ENCODE measurements at places on chromosomes 16 and 17.

- no peak for DNase-seq
Measured at GRCh38 chr16:46859719-46860152, 24.4 kb upstream of the GPT2 start.

GRCh38 chr17:29972277-29972676 lies 30.8 kb downstream of the EFCAB5 start:
- no peak for DNase-seq

- DNase-seq, result peak; percentile 88
Measured at GRCh38 chr16:180681-181564, 664 bp downstream of the HBQ1 start.

DNA sequence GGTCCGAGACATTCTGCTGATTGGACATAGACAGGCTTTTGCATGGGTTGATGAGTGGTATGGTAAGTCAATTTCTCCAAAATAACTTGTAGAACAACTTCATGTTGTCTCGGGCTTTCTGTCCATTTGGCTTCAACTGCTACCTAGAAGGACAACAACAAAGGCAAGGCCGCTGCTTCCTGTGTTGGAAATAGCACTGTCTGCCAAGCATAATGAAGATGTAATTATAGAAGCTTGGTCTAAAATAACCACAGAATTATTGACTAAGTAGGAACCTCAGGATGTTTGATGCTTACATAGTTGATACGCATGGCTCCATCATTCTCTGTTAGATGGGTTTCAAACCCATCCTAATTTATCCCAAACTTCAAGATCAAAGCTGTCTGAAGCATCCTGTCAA lies 42.3 kb upstream of the NOL11 start:
- no peak for DNase-seq

GRCh38 chr17:78957128-78957527 lies 22.6 kb downstream of the LGALS3BP start:
- no peak for DNase-seq

DNA sequence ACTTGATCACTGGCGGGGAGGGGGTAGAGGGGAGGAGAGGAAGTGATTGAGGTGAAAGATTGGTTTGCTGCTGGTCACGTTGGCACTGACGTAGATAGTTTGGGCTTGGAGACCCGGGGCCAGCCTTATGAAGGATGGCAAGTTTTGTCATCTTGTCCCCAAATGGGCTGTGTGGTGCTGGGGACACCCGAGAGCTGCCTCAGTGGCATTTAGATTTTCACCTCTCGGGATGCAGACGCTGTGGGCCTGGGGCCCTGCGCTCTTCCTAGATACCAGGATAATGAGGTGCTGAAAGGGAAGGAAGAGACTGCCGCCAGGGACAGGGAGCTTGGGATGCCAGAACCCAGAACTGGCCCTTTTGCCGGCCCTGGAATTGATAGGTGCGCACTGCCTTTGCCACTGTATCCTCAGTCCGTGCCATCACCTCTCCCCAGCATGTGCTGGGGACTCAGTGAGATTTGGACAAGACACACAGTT lies 1.4 kb upstream of the SOCS3 start:
- DNase-seq, result no peak

GRCh38 chr17:42577140-42577531 lies 393 bp downstream of the PSMC3IP start:
- no peak for DNase-seq

DNA sequence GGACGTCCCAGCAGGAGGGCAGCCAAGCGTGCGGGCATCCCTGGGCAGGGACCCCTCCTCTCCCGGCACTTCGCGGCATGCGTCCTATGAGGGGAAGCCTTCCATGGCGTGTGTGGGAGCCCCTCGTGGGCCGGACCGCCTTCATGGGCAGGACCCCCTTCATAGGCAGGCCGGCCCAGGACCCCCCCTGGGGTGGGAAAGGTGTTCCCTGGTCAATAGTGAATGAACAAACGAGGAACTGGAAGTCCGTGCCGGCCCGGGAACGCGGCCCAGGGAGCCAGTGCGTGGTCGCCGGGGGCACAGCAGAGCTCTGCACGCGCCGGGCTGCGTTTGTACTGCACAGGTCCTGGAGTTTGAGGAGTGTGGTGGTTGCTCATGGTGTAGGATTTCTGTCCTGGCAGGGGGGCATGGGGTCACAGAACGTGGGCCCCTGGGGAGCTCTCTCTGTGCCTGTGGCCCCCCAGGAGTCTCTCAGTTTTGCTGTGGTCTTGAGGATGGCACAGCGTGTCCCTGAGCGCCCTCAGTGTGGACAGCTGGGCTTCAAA lies 13.9 kb downstream of the BAIAP2 start:
- no peak for DNase-seq

DNA sequence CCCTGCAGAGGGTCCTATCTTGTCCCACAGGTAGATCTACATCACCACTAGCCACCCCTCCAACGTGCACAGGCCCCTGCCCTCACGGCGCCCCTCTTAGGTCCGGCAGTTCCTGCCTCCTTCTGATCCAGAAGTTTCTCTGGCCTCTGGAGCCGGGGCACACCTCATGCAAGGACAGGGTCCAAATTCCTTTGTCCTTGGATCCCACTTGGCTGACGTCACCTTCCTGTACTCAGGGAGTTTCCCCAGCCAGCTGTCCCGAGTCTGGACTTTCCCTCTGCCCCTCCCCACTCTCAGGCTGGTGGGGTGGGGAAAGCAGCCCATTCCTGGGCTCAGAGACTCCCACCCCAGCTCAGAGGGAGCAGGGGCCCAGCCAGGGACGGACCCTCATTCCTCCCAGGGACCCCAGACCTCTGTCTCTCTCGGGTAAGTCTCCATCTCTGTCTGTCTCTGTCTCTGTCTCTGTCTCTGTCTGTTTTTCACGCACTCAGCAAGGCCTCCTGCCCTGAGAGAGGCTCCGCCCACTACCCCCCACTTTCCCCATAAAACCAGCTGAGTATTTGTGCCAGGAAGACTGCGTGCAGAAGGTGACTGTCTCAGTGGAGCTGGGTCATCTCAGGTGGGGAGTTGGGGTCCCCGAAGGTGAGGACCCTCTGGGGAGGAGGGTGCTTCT lies at the start of gene IL32:
IL32 (plus strand) TSS at position 572 of the 673 bp plus-strand sequence. CDS start 172 bp downstream, outside the sequence.
- no peak for DNase-seq

- DNase-seq, result no peak
Measured at GRCh38 chr17:45973099-45973780, 25.8 kb upstream of the STH start.

- no peak for DNase-seq
Measured at GRCh38 chr17:5553479-5553878, 30.8 kb downstream of the NLRP1 start.

GRCh38 chr17:82489851-82490511 lies 29.6 kb upstream of the FOXK2 start:
- no peak for DNase-seq

GRCh38 chr17:36934692-36935630 lies 2.3 kb upstream of the LHX1 start:
- DNase-seq, result no peak

GRCh38 chr17:6072611-6073010 lies 2.4 kb downstream of the WSCD1 start:
- no peak for DNase-seq

DNA sequence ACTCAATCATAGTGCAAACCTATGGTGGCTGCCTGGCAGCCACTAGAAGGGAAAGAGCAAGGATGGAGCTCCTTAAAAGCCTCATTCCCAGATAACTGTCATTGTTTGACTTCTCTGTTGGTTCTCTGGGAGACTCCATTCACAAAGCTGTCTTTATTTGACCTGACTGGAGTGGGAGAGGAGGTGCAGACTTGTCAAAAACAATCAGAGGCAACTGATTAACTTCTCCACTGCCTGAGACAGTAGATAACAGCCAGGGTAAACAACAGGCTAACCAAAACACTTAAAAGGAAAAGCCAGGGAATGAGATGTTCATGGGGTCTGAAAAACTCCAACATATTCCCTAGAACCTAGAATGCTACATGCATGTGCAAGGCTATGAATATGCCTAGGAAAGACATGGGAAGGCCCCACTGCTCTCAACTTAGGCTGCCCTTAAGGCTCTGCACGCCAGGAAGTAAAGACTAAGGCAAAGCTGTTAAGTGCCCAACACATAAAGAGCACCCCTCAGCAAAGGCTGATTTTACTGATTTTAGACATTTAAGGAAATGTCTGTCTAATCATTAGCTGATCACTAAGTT lies 82.0 kb downstream of the TTC19 start:
- DNase-seq, result no peak

GRCh38 chr17:50051082-50051576 lies 4.8 kb upstream of the ITGA3 start:
- DNase-seq, result no peak

DNA sequence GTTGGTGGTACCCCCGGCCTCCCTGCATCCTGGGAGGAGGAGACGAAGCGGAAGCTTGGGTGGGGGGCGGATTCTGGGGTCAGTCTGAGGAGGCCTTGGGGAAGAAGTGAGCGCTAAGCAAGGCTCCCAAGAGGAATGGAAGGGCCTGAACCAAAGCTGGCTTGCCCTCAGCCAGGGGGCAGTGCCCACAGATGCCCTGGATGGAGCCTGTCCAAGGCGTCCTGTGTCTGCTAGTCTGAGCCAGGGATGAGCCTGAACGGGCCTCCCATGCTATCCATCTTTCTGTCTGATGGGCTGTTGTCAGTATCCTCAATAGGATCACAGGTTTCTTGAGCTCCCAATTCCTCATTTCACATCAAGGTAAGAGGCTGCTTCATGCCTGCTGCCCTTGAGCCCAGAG lies 122.3 kb upstream of the LHX1 start:
- DNase-seq, result no peak

- DNase-seq, result no peak
Measured at GRCh38 chr17:28320215-28321061, 1.4 kb downstream of the TMEM97 start.

DNA sequence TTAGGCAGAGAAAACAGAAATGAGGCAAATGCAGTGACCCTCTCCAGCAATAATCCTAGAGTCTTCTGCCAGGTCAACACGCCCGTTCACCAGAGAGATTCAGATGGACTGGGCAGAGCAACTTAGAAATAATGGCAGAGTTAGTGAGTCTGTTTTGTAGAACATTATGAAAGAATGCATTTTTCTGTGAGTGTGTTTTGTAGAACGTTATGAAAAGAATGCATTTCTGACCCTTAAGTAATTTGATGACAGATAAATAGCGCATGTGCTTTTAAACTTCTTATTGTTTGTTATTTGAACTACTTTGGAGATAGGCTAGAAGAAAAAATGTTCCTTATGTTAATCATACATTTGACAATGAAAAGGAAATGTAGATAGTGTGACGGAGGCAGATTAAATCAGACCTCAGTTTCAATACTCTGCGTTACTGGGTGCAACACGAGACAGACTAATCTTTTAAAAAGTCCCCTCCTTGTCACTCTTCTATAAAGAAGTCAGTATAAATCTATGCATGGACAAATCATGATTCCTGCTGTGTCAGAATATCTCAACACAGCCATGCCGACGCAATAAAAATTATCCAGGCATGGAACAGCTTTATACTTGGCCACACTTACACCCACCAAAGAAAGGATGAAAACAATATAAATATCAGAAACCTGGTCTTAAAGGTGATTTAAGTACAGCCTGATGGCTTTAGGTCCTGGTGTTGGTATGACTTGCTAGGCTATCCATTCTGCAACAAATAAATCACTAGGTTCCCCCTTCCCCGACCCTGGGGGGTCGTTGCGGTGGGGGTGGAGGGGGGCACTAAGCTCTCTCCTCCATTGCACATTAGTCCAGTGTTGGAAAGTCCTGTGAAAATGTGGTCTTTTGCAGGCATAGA lies 47.8 kb downstream of the MARCHF10 start:
- DNase-seq, result no peak

DNA sequence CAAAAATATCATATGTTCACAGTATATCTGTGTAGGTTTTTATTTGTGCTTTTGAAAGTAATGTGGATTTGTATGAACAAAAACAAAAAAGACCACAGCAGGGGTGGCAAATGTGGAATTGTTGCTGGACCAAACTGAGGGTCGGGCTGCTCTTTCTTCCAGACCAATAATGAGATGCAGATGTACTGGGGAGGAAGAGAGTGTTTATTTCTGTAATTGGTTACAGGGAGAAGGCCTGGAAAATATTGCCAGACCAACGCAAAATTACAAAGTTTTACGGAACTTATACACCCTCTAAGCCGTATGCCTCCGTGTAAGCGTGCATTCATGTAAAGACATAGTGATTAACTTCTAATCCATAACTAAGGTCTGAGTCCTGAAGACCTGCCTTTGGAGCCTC lies 353.9 kb upstream of the C16orf82 start:
- DNase-seq, result no peak

- DNase-seq, result no peak
Measured at GRCh38 chr16:46947900-46948547, 25.4 kb downstream of the DNAJA2 start.

GRCh38 chr17:79778504-79779083 lies 646 bp downstream of the CBX2 start:
- DNase-seq, result peak; percentile 49

DNA sequence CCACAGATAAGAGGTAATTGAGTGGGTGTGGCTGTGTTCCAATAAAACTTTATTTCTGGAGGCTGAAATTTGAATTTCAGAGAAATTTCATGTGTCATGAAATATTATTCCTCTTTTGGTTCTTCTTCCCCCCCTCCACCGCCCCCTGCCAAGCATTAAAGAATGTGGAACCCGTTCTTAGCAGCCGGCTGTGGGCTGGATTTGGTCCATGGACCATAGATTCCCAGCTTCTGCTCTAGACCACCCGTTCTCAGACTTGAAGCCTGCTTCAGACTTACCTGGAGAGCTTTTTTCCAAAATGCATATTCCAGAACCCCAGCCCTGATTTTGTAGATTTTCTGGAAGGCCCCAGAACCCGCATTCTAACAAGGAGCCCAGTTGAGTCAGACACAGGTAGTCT lies 15.1 kb upstream of the LASP1NB start:
- peak; percentile 18 for DNase-seq

GRCh38 chr16:89958068-89958467 lies 9.5 kb downstream of the DEF8 start:
- peak; percentile 65 for DNase-seq

DNA sequence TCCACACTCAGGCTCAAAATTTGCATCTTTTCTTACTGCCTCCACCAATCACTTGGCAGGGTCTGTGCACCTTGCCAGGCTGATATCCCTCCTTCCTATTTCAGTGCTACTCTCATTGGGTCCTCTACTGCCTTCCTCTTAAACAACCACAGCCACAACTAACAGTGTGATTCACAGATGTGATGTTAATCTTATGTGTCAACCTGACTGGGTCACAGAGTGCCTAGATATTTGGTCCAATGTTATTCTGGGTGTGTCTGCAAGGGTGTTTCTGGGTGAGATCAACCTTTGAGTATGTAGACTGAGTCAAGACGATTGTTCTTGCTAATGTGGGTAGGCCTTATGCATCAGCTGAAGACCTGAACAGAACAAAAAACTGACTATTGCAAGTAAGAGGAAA lies 51.3 kb upstream of the IRX6 start:
- DNase-seq, result no peak

DNA sequence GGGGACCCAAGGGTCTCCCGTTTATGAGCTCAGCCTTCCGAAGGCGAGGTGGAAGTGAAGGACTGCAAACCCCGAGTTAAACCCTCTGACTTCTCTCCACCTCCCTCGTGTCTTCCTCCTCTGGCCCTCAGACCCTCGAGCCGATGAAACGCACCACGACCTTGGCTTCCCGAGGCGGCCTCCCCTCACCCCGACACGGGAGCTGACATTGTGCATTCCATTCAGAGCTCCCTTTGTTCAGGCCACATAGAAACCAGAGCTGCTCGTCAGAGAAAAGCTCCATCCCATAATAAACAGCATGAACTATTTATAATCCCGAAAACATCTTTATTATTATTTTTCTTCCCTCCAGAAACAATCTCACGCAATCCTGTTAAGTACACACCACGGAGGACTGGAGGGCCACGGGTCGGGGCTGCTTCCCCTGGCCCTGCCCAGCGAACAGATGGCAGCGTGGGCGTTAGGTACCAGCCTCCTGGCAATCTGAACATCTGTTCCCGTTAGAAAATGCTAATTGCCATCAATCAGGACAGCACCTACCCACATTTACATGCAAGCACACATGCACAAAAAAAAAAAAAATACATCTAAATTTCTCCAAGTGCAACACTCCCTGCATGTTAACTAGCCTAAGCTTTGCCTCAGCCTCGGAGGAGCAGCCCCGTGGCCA lies 145.7 kb downstream of the RBFOX3 start:
- DNase-seq, result no peak

Measured in lower lobe of right lung (tissue), 2 donors.